Activated T-cell treated with anti-CD3 and anti-CD28 coated beads for 4 hours (primary cell): ENCODE measurements at places on chromosomes 13 and 19.

DNA sequence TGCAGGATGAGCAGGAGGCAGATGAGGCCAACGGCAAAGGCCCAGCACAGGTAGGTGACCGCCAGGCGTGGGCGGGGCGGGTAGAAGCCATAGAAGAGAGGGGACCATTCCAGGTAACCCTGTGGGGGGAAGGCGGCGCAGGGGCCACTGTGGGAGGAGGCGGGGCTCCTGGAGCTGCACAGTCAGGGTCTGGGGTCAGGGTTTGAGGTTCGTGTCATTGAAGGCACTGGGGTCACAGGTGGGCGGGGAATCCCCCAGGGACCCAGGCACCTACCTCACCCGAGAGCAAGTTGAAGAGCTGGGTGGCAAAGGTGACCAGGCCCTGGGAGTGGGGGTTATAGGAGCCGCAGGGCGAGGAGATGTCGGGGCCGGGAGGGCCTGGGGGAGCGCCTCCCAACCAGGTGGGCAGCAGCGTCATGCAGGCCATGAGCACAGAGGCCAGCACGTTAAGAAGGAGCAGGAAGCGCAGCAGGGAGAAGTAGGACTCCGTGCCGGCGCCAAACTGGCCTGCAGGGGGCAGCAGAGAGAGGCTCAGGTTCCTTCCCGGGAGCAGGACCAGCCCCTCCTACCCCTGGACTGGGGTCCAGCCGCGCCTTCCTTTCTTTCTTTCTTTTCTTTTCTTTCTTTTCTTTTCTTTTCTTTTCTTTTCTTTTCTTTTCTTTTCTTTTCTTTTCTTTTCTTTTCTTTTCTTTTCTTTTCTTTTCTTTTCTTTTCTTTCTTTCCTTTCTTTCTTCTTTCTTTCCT is 4.6 kb downstream of the TMC4 start:
- peak; percentile 86 for DNase-seq

GRCh38 chr13:44388427-44389059 is 14.9 kb downstream of the SERP2 start:
- no peak for DNase-seq

GRCh38 chr19:49766930-49767299 is at the start of gene AP2A1:
Gene AP2A1 (plus strand): TSS chr19:49767001. CDS start chr19:49767134, 133 bp downstream.
- no peak for DNase-seq

DNA sequence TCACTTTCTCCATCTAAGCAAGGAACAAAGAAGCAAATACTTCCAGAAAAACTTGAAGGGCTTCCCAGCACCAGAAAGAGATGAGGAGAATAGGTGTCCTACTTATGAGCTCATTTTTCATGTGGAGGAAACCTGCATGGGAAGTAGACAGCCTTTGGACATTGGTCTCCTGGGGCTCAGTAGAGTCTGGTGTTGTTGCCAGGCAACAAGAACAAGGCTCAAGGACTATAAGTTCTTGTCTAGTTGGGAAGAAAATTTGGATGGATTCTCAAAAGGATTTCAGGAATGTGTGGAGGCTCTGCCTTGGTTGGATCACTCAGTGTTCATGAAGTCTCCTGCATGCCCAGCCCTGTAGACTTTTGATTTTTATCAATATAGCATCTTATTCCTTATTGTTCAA is 84.5 kb downstream of the MBNL2 start:
- no peak for DNase-seq

DNA sequence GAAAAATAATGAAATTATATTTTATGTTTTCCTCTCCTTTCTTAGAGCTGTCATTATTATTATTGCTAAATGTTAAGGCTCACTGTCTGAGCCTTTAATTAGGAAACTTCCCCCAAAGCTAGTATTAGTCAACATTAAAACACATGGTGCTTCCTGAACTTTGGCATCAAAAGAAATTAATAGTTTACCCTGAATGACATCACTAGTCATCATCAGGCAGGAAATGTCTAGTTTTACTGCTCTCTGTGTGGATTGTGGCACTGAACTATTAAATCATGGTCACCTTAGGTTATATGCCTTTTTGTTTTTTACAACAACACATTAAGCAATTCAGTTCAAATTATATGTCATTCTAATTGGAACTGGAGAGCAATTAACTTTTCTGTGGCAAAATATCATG is 595.5 kb downstream of the SLITRK1 start:
- DNase-seq: no peak

GRCh38 chr19:18501832-18502231 is 20.0 kb downstream of the ELL start:
- no peak for DNase-seq

DNA sequence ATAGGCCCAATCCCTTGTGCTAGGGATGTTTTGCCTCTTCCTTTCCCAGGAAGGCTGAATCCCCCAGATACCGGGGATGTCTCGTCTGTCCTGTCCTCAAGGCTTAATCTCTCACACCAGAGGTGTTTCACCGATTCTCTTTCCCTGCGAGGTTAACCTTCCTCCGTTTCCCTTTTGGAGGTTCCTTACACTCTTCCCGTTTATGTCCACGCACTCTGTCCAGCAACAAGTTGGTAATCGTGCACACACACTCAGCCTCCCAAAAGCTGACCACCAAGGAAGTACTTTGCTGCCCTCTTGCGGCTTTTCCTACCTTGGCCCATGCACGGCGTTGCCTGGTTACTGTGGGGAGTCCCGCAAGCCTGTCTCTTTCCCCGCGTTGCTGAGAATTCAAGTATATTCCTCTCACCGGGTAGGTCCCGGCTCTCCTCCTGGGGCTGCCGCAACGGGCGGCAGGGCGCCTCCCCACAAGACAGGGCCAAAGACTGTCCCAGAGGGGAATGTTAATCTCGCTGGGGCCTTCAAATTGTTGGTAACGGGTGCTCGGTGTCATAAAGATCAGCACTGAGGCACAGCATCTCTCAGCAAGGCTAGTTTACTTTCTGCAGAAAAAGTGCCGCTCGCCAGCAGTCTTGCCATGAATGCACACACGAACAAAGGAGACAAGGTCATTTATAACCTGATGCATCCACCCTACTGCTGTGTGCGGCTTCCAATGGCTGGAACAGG is 36.7 kb upstream of the CD177 start:
- no peak for DNase-seq

DNA sequence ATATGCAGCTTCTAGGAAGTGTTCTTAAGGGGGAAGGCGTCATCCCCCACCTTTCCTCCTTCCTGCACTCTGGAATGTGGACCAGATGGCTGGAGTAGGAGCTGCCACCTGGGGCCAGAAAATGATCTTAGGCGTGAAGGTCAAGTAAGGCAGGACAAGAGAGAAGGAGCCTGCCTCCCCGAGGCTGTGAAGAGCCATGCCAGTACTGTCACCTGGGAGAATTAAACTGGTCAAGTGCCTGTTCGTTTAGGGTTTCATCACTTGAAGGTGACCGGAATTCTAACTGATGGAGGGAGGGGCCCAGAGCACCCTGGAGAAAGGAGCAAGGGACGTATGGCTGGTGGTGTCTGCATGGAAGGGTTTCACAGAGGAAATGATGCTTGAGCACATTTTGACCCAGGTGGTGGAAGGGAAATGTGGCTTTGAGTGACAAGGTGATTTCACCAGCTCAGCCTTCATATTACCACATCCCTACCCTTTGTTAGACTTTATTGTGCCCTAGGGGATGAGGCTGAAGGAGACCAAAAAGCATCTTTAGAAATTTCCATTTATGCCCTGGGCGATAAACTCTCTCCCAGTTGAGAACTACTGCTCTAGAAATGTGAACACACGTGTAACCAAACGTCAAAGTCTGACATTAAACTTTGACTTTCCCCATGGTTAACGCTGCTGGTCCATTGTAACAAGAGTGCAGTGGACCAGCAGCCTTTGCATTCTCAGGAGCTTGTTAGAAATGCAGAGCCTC is 37.5 kb downstream of the PPP2R1A start:
- DNase-seq: no peak

GRCh38 chr19:29694669-29695627 is 20.1 kb downstream of the C19orf12 start:
- DNase-seq: peak; percentile 68

- peak; percentile 47 for DNase-seq
Observed at GRCh38 chr19:45668342-45668871, 386 bp downstream of the GIPR start.

GRCh38 chr13:108306860-108307259 is 37.3 kb downstream of the TNFSF13B start:
- DNase-seq: no peak

DNA sequence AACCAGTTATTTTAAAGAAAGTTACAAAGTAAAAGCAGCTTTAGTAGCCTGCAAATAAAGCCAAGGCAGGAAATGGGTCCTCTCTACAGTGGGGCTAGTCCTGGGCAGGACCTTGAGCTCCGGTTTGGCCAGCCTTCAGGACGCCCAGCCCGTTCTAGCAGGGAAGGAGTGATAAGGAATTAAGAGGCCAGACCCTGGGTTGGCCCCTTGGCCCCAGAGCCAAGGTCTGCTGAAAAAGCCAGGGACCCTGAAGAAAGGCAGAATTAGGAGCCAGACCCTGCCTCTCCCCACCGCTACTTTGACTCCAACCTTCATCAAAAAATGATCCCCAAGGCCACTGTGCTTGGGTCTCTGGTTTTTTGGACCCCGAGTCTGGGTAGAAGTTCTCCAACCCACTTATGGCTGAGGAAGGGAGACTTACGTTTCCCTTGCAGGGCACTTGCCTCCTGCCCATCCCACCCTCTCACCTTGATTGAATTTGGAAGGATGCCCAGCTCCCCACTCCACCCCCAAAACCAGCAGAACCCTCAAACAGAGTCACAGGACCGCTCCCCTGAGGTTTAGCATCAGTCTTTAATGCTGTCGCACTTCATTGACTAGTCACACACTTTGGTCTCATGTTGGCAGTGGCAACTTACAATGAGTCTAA is 3.9 kb downstream of the DNAJB1 start:
- DNase-seq: no peak

GRCh38 chr13:26280822-26281221 is 26.9 kb downstream of the CDK8 start:
- no peak for DNase-seq

DNA sequence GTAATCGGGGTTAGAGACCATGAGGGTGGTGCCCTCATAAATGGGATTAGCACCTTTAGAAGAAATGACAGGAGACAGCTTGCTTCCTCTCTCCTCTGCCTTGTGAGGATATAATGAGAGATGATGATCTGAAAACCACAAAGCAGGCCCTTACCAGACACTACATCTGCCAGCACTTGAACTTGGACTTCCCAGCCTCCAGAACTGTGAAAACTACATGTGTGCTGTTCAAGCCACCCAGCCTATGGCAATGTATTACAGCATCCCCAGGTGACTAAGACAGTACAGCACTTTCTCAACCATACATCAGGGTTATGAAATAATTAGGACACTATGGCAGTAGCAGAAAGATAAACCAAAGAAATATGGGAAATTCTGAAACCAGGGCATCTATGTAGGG is 7.4 kb downstream of the ZNF564 start:
- no peak for DNase-seq

DNA sequence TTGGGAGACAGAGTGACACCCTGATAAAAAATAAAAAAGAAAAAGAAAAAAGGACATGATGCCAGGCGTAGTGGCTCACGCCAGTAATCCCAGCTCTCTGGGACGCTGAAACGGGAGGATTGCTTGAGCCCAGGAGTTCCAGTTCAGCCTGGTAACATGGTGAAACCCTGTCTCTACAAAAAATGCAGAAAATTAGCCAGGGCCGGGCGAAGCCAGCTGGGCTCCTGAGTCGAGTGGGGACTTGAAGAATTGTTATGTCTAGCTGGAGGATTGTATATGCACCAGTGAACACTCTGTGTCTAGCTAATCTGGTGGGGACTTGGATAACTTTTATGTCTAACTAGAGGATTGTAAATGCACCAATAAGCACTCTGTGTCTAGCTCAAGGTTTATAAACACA is 32.3 kb downstream of the TMPRSS9 start:
- no peak for DNase-seq

DNA sequence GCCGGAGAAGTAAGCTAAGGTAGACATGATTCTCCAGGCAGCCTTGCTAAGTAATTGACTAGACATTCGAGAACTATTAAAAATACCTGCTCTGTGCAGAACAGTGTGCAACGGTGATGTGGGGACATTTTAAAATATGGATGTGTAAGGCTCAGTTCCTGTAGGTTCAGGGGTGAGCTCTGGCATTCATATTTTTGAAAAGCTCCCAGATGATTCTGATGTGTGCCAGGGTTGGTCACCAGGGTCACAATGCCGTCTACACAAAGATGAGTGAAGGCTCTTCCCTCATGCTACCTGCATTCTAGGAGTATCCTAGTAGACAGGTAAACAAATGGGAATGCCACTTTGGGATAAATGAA is 702 bp upstream of the EPSTI1 start:
- peak; percentile 11 for DNase-seq

GRCh38 chr19:16043156-16043757 is 33.0 kb upstream of the TPM4 start:
- DNase-seq: no peak
